Stomach (tissue), 19 donors: ENCODE measurements at places on chromosomes 6 and 20. TPM values are rescaled to one million over a fixed set of nuclear protein-coding genes. Genes with fewer than 3 reads are reported as not detected.

The PLA2G7 gene
- 2.4 TPM for total RNA-seq

The ABHD16B gene
- not detected for total RNA-seq

The FAM184A gene
- total RNA-seq: 3.1 TPM

The TFAP2C gene
- 2.0 TPM for total RNA-seq

The HLA-DQA1 gene
- 6.4 TPM for total RNA-seq

The UBD gene
- not detected for total RNA-seq

The MROH8 gene
- 6.4 TPM for total RNA-seq

The EPPIN gene
- total RNA-seq: not detected

The PROKR2 gene
- not detected for total RNA-seq

The TULP1 gene
- total RNA-seq: not detected

The ELOVL4 gene
- not detected for total RNA-seq

The ATP6V1G2 gene
- total RNA-seq: 2.3 TPM

The LY6G6C gene
- not detected for total RNA-seq

The CRNKL1 gene
- 33.4 TPM for total RNA-seq

The TRIM15 gene
- not detected for total RNA-seq

The TCFL5 gene
- 29.5 TPM for total RNA-seq

The HTR1B gene
- 2.3 TPM for total RNA-seq

The GRM1 gene
- not detected for total RNA-seq

The EYA2 gene
- total RNA-seq: 16.3 TPM

The PLCB4 gene
- 22.2 TPM for total RNA-seq

The PNPLA1 gene
- total RNA-seq: not detected

The BHLHE23 gene
- not detected for total RNA-seq

The MATN4 gene
- total RNA-seq: not detected
